ENCODE measurements at places on chromosomes 6 and 20.

GRCh38 chr20:17533396-17533795 is 2.2 kb upstream of the BFSP1 start:
- no peak for DNase-seq

DNA sequence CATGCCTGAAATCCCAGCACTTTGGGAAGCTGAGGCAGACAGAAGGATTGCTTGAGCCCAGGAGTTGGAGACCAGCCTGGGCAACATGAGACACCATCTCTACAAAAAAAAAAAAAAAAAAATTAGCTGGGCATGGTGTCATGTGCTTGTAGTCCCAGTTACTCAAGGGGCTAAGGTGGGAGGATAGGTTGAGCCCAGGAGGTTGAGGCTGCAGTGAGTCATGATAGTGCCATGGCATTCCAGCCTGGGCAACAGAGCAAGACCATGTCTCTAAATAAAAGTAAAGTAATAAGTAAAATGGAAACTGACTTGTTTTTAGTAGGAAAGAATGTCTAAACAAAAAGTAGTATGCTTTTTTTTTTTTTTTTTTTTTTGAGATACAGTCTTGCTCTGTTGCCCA is 240.7 kb downstream of the ARID1B start:
- no peak for DNase-seq

DNA sequence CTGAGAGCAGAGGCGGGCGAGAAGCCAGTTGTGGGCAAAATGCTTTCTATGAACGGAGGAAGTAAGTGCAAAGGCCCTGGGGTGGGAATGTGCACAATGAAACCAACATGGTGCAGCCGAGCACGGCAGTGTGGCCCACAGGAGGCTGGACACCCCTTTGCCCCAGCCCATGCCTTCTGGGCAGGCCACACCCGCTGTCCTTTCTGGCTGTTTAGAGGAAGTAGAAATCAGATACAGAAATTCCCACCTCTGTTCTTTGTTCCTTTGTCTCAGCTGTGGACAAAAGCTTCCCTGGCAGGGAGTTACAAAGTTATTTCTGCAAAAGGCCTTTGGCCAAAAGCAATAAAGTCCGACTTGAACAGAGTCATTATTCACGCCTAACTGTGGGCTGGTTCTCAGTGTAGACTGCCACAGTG is 11.9 kb downstream of the SULF2 start:
- no peak for DNase-seq

DNA sequence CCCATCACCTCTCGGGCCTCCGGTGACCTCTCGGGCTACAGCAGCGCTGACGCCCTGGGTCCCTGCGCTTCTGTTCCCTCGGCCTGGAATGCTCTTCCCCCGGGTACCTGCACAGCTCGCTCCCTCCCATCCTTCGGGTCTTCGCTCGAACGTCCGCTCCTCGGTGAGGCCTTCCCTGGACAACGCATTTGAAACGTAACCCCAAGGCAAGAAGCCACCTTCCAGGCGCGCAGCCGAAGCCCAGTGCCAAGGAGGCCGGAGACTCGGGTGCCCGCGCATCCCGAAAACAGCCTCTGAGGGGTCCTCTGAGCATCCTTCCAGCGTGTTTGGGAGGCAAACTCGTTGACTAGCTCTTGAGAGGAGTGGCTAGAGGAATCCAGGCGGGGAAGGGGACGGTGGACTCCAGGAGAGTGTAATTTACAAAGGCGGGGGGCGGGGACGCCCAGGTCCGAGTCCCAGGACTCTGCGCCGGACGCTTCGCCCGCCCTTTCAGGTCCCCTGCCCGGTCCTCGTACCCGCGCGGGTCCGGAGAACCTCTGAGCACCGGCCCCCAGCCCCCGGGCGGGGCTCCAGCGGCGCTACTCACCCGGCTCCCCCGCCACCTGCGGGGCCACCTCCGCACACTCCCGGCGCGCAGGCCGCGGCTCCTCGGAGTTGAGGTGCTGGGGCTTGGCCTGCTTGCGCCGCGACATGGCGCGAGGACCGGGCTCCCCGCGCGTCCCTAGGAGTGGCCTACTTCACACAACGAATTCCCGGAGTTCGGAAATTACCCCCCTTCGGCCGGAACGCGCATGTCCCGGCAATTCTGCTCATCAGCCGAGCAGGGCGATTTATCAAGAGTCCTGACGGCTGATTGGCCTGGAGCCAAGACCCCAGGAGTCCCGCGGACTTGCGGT is 86.8 kb downstream of the ZFP64 start:
- no peak for DNase-seq

DNA sequence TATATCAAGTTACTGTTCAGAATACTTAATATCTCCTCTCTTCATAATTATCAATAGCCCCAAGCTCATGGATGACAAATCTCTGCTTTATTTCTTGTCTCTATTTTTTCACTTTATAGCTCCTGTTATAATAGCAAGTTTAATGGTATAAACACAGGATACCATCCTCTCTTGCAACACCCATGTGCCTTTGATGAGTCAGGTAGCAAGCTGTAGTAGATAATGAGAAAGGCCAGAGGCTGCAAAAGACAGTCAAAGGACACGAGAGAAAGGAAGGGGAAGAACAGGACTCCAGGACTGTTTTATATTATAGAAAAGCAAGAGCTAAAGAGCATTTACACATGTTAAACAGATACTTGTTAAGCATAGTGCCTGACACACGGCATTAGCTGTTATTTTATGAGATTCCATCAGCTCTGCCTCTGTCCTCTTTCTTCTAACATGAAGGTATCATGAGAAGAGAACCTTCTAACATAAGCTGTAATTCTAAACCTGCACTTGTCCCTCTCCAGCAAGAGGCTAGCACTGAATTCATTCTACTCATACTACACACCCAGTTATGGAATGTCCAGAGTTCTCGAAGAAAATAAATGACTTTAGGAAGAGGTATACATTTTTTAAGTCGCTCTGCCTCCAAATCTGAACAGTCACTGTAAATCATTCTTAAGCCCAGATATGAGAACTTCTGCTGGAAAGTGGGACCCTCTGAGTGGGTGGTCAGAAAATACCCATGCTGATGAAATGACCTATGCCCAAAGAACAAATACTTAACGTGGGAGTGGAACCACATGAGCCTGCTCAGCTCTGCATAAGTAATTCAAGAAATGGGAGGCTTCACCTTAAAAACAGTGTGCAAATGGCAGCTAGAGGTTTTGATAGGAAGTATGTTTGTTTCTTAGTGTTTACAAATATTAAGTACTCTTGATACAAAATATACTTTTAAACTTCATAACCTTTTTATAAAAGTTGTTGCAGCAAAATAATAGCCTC is 45.0 kb downstream of the NT5E start:
- no peak for DNase-seq

DNA sequence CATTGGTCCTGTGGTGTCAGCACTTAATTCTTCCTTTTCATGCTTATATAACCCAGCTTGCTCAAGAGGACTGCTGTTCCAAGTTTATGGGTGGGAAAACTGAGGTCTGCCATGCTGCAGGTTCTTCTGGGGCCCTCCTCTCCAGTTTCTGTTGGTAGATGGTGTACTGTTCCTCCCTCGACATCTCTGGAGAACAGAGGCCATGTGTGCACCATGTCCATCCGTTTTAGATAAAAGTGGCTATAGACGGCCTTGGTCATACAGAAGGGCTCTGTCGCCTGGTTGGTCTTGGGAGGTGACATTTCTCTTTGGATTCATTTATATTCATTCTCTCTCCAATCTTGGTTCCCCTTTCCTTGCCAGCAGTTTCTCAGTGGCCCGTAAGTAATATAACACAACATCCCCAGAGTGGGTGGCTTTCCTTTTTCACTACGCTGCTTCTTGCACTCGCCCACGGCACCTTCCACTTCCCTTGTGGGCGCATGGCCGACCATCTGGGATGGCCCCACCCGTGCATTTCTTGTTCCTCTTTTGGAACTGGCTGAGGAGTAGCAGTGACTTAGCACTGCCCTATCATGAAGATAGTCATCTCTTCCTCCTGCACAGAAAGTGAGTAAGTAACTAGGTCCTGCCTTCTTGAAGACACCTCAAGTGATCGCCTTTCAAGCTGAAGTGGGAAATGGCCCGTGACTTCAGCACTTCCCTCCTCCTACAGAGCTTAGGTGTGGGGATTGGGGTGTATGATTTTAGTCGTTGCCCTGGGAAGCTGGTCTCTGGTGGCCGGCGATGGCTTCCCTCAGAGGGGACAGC is 94.2 kb downstream of the RREB1 start:
- no peak for DNase-seq

- no peak for DNase-seq
Observed at GRCh38 chr6:143515061-143515760, 3.7 kb upstream of the FUCA2 start.

- no peak for DNase-seq
Observed at GRCh38 chr6:148750838-148751792, 4.3 kb downstream of the UST start.

DNA sequence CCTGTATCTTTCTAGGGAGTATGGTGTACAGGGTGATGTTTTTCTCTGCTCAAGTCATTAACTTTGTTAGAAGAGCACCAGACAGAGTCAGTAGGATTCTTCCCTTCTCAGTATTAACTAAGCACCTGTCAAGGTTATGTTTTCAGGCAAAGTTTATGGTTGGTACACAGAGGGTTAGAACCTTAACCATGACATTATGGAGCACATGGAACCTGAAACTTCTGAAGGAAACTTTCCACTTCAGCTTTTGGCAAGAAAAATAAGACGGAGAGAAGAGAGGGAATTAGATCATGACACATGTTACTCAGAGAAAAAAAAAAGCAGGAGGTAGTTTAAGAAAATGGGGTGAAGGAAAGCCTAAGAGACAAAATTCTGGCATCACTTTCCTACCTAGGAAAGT is 112.9 kb upstream of the PDE7B start:
- no peak for DNase-seq

- no peak for DNase-seq
Observed at GRCh38 chr6:51578994-51579393, 508.4 kb downstream of the PKHD1 start.

DNA sequence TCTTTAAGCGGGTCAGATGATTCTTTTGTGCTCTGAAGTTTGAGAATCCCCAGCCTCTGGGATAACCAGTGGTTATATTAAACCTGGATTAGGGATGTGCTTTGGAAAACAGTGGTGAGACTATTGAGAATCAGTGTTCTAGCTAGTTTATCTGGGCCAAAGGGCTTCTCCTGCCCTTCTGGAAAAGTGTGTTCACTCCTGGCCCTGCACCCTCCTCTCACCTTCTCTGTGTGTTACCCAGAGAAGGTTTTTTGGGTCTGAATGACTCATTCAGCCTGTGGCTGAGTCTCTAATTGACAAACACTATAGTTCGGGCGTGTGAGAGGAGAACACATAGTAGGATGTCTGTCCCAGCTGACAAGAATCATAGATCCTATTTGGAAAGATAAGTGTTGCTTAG is 66.7 kb downstream of the LRRC1 start:
- DNase-seq: no peak

Measured in stimulated activated CD8-positive, alpha-beta memory T cell treated with anti-CD3 and anti-CD28 coated beads, Interleukin-4, amount 100 ng/mL, for 4 hours (primary cell).